ENCODE measurements at places on chromosomes 1 and 21. TPM values are rescaled to one million over a fixed set of nuclear protein-coding genes. Genes with fewer than 3 reads are reported as not detected.

Gene WNT2B
- 0.22 TPM for total RNA-seq

Gene NUDC
- 131 TPM for total RNA-seq

Gene SPATA17
- total RNA-seq: 2.7 TPM

Gene DUSP12
- 46.7 TPM for total RNA-seq

Gene C1orf115
- total RNA-seq: 5.8 TPM

Gene NID1
- total RNA-seq: 4.1 TPM

Gene AZIN2
- total RNA-seq: 0.60 TPM

Gene EPHA2
- total RNA-seq: 135 TPM

Gene TCEA3
- 0.33 TPM for total RNA-seq

Gene MCOLN3
- 3.6 TPM for total RNA-seq

Gene SAMD13
- 0.45 TPM for total RNA-seq

Gene SPATA45
- not detected for total RNA-seq

Gene TMED5
- 14.5 TPM for total RNA-seq

Gene LCA5L
- total RNA-seq: 1.8 TPM

Gene RPE65
- not detected for total RNA-seq

Gene BEST4
- total RNA-seq: 0.37 TPM

Gene PLEKHA6
- total RNA-seq: 22.2 TPM

Gene AMY1B
- not detected for total RNA-seq

Gene LENEP
- not detected for total RNA-seq

Gene JAK1
- 103 TPM for total RNA-seq

Gene ERO1B
- 3.0 TPM for total RNA-seq

Gene C1orf74
- 1.5 TPM for total RNA-seq

Gene AGBL4
- not detected for total RNA-seq

Gene LAMC2
- 21.0 TPM for total RNA-seq

Gene ST6GALNAC5
- total RNA-seq: not detected

Gene CHODL
- not detected for total RNA-seq

Gene HPDL
- total RNA-seq: 4.7 TPM

Gene RHD
- total RNA-seq: not detected

Gene PTTG1IP
- total RNA-seq: 89.3 TPM

Gene OR2W3
- not detected for total RNA-seq

Gene GPR37L1
- total RNA-seq: 0.14 TPM

Gene CYP2J2
- total RNA-seq: 0.06 TPM

Gene SPATC1L
- not detected for total RNA-seq

Gene SIK1
- 19.6 TPM for total RNA-seq

Gene TTC39A
- 1.9 TPM for total RNA-seq

Gene C4BPB
- 2.0 TPM for total RNA-seq

Gene KIF21B
- 3.5 TPM for total RNA-seq

Gene SLC9C2
- not detected for total RNA-seq

Gene ACTN2
- 0.02 TPM for total RNA-seq

Gene KRTAP19-3
- not detected for total RNA-seq
